Putamen (tissue), 1 donor: ENCODE measurements at places on chromosomes 4 and X.
A peak's percentile ranks its signal among the peaks of the same experiment; 100 is the strongest.

- no peak for DNase-seq
Measured at GRCh38 chr4:8401665-8402064, 38.9 kb downstream of the ACOX3 start.

- DNase-seq: no peak
Measured at GRCh38 chrX:40079572-40079971, 18.2 kb downstream of the BCOR start.

DNA sequence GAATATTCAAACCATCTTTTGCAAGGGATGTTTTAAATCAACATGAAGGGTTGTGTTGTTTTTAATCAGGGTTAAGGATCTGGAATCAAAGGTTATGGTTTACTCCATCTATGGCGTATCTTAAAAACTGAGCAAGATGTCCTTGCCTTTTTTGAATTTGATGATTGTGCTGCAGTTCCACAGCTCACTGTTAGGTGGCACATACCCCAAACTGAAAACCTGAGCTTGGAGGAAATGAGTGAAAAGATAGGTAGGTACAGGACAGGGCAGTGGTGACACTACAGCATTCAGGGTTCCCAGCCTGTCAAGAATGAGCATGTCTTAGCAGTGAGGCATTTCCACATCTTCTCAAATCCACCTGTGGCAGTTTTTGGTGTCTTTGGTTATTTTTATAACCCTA is 13.1 kb upstream of the EOLA1 start:
- DNase-seq: no peak

GRCh38 chr4:112938461-112939058 is 110.9 kb upstream of the ANK2 start:
- peak; percentile 68 for DNase-seq

GRCh38 chr4:148779771-148780170 is 337.6 kb upstream of the NR3C2 start:
- no peak for DNase-seq

DNA sequence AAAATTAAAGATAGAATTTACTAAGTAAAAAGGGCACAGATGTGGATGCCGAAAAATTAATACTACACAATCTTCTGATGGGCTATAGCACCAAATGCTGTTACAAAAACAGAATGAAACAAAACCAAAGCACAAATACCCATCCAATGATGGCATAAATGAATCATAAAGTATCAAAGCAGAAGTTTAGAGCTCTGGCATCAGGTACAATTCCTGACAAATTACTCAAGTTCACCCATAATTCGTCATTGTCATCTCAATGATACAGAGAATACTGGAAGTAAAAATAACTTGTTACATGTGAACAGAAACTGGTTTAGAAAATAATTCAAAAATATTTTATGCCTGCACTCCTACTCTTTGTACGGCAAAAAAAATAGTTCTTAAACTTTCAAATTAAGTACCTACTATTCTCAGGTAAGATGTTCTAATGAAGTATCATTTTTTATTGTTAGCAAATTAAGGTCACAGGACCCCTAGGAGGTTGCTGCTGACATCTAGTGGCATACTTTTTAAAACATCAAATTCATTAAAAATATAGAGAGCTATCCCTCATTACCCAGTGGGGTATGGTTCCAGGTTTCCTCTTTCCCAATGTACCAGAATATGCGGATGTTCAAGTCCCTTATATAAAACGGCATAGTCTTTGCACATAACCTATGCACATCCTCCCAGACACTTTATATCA is 126.1 kb downstream of the INPP4B start:
- DNase-seq: no peak

DNA sequence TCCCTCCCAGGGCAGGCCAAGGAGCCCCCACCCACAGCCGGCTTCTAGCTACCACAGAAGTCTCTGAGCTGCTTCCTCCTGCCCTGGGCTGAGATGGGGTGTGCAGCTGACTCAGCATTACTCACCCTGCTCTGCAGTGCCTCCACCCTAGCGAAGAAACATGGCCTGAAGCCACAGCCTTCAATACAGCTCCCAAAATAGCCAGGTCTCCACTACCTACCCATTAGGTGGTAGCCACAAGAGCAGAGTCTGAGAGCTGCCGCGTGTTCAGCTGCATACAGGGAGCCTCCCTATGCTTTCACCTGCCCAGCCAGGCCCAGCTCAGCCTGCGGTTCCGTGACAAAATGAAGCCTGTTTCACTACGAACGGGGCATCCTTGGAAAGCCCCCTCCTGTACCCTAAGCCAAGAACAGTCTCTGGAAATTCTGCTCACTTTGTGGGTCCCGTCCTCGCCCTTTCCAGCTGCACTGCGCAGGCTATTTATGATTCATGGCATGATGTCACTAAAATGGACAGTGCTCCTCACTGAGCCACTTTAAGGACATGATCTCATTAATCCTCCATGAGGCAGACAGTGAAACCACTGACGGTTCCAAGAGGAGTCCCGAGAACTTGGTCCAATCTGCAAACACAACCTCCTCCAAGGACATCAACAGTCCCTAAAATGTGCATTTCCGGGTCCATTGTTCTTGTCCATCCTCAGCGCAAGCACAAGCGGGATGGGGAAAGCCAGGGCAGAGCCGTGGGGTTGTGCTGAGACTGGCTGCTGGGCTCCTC is 20.2 kb downstream of the WDR1 start:
- DNase-seq: peak; percentile 47

DNA sequence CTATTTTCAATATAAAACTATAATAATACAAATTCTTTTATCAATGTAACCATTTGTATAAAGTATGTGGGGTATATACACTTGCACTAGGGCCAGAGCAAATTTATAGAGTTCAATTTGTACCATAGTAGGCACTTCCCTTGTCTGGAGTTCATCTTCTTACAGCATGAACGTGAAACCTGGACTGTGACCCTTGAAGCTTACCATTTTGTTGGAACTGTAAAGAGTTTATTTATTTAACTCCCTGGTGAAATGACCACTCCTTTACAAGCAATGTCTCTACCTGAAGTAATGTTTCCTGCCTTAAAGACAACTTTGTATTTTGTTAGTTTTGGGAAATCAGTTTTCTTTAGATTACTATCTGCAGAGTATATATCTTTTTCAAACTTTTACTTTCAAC is 188.2 kb downstream of the ARAP2 start:
- DNase-seq: no peak

- no peak for DNase-seq
Measured at GRCh38 chrX:39504850-39505259, 592.9 kb downstream of the BCOR start.

DNA sequence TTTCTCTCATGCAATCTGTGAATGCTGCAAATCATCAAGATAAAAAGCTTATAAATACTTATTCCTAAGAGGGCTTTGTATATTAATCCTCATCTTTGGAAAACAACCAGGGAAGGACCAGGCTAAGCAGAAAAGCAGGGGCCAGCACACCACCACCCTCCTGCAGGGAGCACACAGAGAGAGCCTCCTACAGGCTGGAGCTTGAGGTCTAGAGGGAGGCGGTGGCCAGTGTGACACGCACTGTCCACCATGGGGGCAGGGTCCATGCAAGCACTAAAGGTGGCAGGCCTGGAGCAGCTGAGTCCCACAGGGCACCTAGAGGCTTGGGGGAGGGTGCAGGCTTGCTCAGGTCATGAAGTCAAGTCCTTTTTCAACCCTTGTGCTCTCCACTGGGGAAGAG is 236.9 kb downstream of the TACR3 start:
- no peak for DNase-seq

GRCh38 chrX:138723301-138723700 is 11.8 kb upstream of the FGF13 start:
- DNase-seq: no peak

GRCh38 chr4:138562544-138562991 is 320.4 kb upstream of the SLC7A11 start:
- no peak for DNase-seq

DNA sequence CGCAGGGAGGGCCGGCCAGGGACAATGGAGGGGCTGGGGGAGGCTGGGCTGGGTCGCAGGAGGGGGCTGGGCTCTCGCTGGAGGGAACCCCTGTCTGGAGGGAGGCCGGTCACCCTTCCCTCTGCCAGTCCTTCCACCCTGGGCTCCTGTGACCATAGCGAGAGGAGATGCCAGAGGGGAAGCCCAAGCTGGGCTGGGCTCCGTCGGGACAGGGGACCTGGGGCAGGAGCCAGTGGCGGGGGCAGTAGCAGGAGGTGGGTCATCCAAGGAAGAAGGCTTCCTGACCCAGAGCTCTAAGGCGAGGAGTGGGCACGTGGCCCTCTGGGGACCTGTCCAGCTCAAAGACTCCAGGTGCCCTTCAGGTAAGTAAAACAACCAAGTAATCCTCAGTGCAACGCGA is 16.9 kb downstream of the CTAG1B start:
- no peak for DNase-seq

GRCh38 chr4:118817178-118817930 is 18.6 kb downstream of the SEC24D start:
- no peak for DNase-seq

- no peak for DNase-seq
Measured at GRCh38 chrX:106919932-106920452, at the start of gene CLDN2. TSS of gene CLDN2 (plus strand) at chrX:106920402. CDS start at chrX:106928229, 7,827 bp downstream.

GRCh38 chr4:175470131-175470530 is 341.9 kb downstream of the GPM6A start:
- DNase-seq: no peak

GRCh38 chr4:185019456-185020292 is 1.4 kb downstream of the HELT start:
- DNase-seq: no peak

DNA sequence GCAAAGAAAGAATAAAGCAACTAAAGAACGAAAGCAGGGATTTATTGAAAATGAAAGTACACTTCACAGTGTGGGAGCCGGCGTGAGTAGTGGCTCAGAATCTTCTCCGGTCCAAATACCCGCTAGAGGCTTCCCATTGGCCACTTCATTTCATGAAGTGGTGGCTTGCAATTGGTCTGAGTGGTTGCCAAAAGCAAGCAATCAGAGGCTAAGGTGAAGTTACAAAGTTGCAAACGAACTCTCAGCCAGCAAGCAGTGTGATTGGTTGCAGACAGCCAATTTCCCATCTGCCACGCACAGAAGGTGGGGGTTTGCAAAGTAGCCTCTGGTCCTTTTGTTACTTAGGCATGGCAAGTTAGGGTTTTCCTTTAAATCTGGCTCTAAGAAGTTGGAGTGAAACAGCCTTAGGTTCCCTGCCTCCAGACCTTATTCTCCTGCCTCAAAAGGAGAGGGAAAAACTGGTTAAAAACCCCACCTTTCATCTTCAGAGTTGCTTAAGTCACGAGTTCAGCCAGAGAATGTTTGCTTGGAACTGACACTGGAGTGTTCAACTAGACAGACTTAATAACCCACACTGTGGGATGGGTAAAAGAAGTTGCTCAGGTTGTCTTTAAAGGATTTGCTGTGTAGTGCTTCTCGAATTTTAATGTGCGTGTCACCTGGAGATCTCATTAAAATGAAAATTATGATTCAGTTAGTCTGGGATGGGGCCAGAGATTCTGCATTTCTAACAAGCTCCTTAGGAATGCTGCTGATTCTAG is 6.9 kb upstream of the CLOCK start:
- DNase-seq: no peak

DNA sequence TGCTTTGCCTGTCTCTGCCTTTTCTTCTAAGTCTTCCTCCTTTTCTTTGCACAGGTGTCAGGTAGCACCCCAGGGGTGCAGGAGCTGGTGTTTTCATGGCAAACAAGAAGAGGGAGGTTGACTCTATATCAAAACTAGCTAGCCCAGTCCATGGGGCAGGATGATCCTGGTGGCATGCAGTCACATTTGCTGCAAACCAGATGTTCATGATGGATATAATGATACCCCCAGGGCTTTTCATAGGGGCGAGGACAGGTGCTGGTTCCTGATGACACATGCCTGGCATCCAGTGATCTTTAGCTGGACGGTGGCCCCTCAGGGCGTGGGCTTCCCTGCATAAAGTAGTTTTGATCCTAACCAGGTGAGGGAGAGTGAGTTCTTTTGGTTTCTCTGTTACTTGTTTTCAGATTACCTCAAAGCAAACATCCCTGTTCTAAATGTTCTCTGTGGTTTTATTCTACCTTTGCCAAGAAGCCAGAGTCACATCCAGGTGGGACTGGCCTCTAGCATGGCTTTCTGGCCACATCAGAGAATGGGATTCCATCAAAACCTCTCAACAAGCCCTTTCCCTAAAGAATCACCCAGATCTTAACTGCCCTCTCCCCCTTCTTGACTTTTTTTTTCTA is 11.2 kb upstream of the UBA6 start:
- DNase-seq: no peak

DNA sequence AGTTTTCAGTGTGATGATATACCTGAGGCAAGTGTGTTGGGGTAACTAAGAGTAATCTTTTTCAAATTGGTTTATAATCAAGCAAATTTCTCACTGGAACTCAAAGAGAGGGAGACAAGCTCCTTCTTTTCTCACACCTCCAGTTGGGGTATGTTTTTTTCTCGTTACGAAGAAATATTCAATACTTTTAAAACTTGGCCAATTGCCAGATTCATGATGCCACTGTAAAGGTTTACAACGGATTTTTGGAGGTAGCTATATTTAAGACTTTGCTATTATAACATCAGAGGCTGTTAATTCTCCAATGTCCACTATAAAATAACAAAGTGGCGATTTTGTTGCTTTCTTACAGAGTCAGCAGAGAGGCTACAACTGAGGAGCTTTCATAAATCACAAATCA is 49.2 kb upstream of the ATP8A1 start:
- no peak for DNase-seq

- no peak for DNase-seq
Measured at GRCh38 chrX:341541-342101, 23.0 kb upstream of the GTPBP6 start.

- DNase-seq: no peak
Measured at GRCh38 chr4:146087856-146088255, 87.7 kb upstream of the LSM6 start.

GRCh38 chr4:85744950-85745349 is 270.0 kb downstream of the ARHGAP24 start:
- no peak for DNase-seq

DNA sequence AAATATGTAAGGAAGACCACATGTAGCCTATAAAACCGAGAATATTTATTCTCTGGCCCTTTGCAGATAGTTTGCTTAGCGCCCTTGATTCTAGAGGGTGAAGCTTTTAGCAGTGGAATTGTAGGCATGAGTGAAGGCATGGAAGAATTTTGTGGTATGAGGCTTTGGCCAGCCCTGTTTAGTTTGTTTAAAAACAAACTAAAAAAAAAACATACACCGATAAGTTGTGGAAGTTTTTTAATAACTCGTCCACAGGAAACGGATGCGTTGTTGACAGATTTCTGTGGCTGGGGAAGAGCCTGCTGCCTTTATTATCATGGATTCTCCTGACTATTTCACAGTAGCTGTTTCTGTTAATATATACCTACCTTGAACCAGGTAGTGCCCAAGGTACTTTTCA is 194.7 kb upstream of the LNX1 start:
- DNase-seq: no peak

DNA sequence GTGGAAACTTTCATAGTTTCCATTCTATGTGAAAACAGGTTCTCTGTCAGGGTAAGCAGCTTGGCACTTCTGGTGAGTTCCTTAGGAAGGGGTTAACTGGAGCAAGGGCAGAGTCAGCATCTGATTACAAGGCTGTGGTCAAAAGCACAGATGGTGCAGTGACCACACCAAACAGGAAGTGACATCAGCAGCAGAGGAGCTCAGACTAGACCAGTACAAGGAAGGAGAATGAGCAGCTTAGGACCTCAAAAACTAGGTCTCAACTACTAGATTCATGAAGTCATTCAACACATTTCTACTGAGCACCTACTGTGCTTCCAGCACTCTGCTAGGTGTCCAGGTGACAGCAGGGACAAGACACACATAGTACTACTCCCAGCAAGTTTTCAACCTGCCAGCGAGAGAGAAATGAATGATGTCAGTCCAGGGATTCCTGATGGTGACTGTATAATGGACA is 130.2 kb downstream of the AMELX start:
- no peak for DNase-seq
